ENCODE measurements at places on chromosomes 7 and 10.

GRCh38 chr7:38257350-38257677 is 16.1 kb downstream of the TARP start:
- DNase-seq: no peak

DNA sequence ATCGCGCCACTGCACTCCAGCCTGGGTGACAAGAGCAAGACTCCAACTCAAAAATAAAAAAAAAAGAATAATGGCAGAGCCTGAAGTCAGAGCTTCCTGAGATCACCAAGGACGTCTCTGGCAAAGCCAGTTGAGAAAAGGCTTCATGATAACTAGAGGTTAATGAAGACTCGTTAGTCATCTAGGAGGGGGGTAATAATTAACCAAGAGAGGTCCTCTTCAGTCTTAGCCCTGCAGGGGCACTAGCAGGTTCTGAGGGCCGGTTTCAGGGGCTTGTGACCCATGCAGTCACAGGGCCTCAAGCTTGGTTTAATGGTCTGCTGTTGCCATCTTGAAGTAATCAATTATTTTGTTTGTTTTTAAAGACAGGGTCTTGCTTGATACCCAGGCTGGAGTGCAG is 28.6 kb upstream of the PROSER2 start:
- DNase-seq: no peak

DNA sequence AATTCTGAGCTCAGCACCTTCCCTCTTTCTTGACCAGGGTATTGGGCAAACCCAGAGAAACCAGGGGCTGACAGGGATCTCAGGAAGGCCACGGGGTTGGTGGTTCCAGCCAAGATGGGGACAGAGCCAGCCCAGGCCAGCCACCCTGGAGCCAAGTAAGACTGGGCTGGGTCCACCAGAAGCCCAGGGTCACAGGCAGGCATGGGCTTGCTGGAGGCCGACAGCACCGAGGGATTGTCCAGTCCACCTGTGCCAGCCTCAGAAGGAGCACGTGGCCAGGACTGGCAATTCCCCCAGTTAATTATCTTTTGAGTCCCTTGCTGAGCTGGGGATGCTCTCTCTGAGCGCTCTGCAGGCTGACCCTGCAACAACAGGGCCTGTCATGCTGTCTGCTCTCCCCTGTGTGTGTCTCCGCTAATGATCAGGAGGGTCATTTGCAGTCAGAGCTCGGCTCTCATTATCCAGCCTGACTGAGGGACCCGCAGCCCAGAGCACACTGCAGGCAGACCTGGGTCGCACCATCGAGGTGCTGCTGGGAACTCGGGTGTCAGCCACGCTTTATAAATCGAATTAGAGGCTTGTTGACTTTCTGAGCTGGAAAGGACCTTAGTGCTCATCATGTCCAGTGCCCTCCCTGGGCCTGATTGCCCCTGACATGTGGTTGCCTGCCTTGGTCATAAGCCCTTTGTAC is 69.5 kb upstream of the PPIF start:
- DNase-seq: no peak

- DNase-seq: no peak
Measured at GRCh38 chr10:75507469-75507868, 76.0 kb downstream of the LRMDA start.

GRCh38 chr10:71889388-71889987 is 38.4 kb upstream of the PSAP start:
- DNase-seq: no peak

- DNase-seq: no peak
Measured at GRCh38 chr10:56975513-56975912, 614.5 kb upstream of the ZWINT start.

GRCh38 chr10:130999376-131000202 is 311.9 kb downstream of the TCERG1L start:
- DNase-seq: no peak

GRCh38 chr10:71323407-71323806 is 4.3 kb downstream of the SLC29A3 start:
- DNase-seq: no peak

- no peak for DNase-seq
Measured at GRCh38 chr7:4168541-4168940, 513.6 kb upstream of the FOXK1 start.

DNA sequence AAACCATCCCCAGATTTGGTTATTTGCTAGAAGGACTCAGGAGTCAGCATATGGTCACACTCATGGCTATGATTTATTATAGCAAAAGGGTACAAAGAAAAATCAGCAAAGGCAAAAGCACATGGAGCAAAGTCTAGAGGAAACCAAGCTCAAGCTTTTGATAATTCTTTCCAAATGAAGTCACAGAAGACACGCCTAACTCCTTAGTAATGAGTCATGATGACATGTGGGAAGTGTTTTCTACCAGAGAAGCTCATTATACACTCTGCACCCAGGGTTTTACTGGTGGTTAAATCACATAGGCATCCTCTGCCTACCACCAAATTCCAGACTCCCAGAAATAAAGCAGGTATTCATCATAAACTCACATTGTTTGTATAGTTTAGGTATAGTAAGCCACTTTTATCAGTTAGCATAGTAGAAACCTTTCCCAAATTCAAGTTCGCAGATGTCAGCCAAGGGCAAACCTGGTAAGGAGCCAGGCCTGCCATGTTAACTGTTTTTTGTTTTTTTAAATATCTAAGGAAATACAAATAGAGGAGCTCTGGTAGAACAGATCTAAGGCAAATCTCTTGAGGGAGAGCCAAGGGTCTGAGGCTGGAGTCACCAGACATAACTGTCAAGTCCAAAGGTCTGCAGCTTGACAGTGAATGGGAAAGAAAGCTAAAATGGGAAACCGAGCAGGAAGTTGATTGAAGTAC is 15.4 kb upstream of the HIBADH start:
- DNase-seq: no peak

DNA sequence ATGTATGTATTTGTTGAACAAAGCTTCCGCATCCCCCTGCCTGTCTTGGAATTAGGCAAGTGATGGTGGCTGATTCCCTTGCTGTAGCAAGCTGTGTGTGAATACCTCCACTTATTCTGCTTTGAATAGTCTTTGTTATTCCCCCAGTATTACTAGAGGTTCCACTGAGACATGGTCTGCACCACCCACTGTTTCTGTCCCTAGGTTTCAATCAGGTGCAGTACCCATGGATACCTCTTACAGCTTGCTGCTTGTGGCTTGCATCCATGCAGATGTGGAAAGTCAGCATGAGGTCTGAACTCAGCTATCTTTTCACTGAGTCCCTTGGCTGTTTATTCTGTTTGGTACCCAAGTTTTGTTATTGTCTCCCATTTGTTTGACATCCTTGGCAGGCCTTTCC is 447.4 kb downstream of the GRM8 start:
- DNase-seq: no peak

GRCh38 chr10:23150091-23150490 is 42.0 kb upstream of the PTF1A start:
- DNase-seq: no peak

DNA sequence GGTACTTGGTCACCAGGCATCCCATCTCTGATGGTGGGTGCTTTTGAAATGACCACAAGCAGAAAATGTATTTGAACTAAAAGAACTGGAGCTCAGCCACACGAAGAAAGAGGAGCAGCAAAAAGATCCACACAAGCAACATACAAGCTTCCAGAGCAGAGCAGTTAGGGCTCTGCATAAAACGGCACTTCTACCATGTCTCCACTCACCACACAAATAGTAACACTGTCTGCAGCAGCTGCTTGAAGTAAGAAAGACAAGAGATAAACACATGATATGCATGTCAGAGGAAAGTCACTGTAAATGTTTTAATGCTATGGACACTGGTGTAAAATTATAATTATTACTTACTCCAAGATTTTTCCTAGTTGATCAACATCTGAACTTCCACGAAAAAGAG is 32.5 kb upstream of the FAM133B start:
- no peak for DNase-seq

GRCh38 chr10:74488907-74489306 is 337.5 kb upstream of the KAT6B start:
- no peak for DNase-seq

GRCh38 chr10:5812283-5813090 is 747 bp downstream of the GDI2 start:
- peak; percentile 60 for DNase-seq

- DNase-seq: no peak
Measured at GRCh38 chr10:108399465-108399864, 1235.0 kb upstream of the SORCS1 start.

- no peak for DNase-seq
Measured at GRCh38 chr10:69285699-69286098, 7.4 kb downstream of the HK1 start.

- no peak for DNase-seq
Measured at GRCh38 chr7:117750612-117751563, 122.4 kb downstream of the CTTNBP2 start.

DNA sequence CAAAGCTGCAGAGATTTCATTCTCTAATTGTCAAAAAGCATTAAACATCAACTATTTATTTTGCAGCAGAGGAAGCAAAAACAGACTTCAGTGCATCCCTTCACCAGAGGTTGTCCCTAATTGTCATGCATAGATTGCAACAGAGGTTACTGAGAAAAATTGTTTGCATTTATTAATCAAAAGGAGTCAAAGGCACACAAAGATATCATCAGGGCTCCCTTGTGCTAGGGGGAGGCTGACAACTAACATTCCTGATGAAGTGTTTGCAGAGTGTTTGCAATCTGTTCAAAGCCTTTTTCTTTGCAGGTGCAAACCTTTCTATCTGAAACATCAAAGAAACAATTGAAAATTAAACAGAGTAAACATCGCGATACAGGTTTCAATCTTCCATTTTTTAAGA is 227.5 kb downstream of the TEX36 start:
- DNase-seq: no peak

DNA sequence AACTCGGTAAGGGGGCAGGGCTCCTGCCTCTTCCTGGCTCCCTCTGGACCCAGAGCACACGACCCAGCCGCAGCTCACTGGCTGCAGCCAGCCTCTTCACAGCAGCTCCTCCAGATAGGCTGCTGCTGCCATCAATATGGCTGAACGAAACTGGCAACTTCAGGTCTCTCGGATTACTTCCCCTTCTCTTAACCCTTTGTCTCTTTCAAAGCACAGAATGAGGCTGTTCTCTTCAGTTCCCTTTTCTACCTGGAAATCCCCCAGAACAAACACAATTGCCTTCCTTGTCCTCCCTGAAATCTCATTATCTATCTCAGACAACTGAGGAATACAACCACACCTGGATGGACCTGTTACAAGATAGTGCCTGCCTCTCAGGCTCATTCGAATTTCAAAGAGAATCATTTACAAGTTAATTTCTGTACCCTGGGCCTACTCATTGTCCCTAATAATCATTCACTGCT is 193.4 kb upstream of the MBL2 start:
- no peak for DNase-seq

- DNase-seq: no peak
Measured at GRCh38 chr10:47379445-47379785, 4.7 kb downstream of the ZNF488 start.

DNA sequence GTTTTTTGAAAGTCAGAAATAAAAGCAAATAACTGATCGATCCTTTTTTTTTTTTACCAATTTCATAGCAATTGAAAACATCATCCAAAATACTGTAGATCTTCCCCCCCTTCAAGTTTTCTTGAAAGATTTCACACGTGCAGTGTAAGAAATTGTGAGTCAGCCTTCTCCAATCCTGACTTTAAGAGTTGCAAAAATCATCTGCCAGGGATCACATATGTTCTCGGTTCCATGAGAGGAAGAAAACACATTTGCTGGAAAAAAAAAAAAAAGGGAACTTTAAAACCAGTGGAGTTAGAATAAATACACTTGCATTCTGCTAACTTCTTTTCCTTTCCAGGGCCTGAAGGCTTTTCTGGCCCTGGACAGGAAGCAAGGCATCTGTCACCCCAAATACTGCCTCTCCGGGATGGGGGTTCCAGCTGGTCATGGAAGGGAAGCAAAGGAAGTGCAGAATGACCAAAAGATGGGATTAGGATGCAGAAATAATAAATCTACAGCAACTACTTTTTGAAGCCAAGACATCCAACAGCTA is 198.4 kb upstream of the KIAA1217 start:
- no peak for DNase-seq

DNA sequence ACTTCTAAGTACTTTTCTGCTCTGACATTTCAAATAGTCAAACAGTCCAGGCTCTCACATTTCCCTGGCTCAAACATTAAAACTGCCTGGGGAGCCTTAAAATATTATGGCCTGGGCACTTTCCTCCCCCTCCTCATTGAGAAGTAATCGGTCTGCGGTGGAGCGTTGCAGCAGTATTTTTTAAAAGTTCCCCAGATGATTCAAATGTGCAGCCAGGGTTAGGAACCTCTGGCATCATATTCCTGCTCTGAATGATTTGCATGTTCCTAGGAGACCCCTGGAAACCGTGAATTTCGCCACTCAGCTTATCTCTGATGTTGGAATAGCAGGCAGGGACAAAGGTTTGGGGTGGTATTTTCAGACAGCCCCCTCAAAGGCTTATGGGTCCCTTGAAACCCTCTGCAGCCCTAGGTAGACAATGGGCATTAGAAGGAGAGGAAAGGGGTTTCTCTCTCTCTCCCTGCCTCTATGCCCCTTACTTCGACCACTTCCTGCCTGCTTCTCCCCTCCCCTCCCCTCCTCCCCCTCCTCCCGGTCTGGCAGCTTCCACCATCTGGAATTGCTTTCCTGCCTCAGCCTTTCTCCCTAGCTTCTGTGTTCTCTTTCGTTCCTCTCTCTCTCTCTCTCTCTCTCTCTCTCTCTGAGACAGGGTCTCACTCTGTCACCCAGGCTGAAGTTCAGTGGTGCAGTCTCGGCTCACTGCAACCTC is 622.2 kb downstream of the GALNT17 start:
- no peak for DNase-seq

GRCh38 chr10:116730464-116731260 is 11.7 kb downstream of the HSPA12A start:
- DNase-seq: no peak

DNA sequence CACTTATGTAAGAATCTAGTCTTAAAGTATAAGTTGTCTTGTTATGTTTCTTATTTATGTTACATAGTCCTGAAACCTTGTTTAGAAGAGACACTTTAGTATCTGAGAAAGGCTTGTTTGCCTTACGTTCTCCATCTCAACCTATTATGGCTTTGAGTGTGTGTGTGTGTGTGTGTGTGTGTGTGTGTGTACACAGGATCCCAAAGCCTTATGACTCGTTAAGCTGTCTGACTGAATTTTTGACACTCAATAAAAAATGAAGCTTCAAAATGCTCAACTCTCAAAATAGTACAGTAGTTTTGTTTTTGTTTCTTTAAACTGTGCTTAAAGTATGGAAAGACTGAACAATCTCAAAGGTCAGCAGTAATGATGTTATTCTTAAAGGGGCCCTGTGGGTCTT is 18.0 kb downstream of the CALU start:
- no peak for DNase-seq

- DNase-seq: no peak
Measured at GRCh38 chr10:31359979-31360378, 41.0 kb downstream of the ZEB1 start.
